Hepatocyte (in vitro differentiated cells): ENCODE measurements at places on chromosomes 16 and 17. TPM values are rescaled to one million over a fixed set of nuclear protein-coding genes. Genes with fewer than 3 reads are reported as not detected.

Gene CCL16
- not detected in 2 replicates for total RNA-seq

DNA sequence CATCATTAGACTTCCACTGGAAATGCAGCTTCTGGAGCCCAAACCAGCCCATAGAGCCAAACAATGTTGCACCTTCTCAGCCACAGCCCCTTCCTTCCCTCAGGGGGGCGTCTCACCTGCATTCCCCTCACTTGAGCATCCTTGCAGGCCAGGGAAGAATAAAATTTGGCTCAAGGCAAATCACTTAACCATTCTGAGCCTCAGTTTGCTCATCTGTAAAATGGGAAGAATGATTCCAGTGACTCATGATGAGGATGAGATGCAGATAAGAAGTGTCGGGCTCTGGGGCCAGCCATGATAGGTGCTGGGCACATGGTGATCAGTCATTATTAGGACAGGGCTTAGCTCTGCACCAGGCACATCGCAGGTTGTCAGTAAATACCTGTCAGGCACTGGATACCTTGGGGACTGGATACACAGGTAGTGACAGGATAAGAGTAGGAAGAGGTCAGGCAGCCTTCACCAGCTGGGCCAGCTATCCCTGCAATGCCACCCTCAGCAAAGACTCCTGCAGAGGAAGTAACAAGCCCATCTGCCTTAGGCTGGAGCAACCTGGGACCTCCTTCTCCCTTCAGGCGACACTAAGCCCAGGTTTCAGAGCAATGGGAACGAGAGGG lies 208.0 kb upstream of the TNRC6C start:
- DNase-seq, result no peak

- DNase-seq, result peak; percentile 19
Observed at GRCh38 chr17:7589891-7590691, at the start of gene SOX15. Gene SOX15, minus strand, starts transcription at chr17:7590094. Its CDS starts 418 bp downstream, at chr17:7589676.

DNA sequence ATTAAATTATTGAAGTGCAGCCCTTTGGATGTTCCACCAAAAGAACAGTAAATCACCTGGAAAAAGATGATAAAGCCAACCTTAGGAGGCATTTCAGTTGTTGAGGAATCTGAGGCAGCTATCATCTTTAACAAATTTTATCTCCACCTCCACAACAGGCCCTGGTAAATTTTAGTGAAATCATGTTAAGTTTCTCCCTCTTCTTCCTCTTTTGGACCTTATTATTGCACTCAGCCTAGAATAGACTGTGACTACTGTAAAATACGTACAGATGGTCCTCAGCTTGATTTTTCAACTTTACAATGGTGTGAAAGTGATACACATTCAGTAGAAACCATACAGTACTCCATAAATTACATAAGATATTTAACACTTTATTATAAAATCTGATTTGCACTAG lies 90.3 kb downstream of the USP32 start:
- no peak for DNase-seq

- DNase-seq, result no peak
Observed at GRCh38 chr17:72264682-72265405, 144.0 kb downstream of the SOX9 start.

DNA sequence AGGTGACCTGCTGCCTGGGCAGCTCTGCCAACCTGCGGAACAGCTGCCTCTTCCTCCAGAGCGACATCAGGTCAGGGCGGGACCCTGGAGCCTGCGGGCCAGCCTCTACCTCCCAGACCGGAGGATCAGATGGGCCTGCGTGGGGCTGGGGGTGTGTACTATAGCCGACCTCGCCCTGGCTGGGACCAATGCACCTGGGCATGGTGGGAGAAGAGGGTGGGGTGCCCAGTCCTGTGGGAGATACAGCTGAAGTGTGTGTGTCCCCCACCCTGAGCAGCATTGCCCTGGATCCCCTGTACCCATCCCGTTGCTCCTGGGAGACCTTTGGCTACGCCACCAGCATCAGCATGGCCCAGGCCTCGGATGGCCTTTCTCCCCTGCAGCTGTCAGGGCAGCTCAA lies 19.3 kb downstream of the CASKIN2 start:
- no peak for DNase-seq

DNA sequence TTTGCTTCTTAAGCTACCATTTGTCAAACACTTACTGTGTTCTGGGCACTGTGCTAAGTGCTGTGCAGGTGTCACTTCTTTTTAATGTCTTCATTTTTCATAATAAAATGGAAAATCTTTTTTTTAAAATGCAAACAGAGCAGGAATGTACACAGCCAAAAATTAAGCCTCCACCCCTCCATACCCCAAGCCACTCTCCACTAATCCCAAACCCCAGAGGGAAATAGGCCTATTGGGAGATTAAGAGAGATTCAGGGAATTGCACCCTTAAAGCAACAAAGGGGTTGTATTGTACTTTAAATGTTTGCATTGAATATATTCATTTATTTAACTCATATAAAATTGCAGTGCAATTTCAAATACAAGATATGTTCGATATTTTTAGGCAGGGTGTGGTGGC lies 28.6 kb upstream of the GAN start:
- no peak for DNase-seq

DNA sequence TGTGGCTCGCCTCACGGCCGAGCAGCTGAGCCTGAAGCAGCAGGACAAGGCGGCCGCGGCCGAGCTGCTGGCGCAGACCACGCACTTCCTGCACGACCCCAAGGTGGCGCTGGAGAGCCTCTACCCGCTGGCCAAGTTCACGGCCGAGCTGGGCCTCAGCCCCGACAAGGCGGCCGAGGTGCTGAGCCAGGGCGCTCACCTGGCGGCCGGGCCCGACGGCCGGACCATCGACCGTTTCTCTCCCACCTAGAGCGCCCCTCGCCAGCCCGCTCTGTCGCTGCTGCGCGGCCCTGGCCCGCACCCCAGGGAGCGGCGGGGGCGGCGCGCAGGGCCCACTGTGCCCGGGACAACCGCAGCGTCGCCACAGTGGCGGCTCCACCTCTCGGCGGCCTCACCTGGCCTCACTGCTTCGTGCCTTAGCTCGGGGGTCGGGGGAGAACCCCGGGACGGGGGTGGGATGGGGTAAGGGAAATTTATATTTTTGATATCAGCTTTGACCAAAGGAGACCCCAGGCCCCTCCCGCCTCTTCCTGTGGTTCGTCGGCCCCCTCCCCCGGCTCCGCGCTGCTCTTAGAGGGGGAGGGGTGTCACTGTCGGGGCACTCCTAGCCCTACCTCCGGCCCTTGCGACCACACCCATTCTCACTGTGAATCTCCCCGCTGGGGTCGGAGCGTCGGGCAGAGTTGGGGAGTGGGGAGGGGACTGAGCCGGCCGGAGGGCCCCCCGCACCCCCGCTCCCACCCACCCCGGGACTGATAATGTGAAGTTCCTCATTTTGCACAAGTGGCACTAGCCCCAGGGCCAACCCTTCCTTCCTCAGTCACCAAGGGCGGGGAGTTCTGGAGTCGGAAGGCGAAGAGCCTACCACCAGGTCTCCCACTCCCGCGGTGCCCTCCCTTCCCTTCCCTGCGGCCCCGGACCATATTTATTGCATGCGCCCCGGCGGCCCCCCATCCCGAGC lies 4.0 kb downstream of the HIC1 start:
- peak; percentile 63 for DNase-seq

- no peak for DNase-seq
Observed at GRCh38 chr17:13230350-13231264, 212.8 kb upstream of the ELAC2 start.

GRCh38 chr17:39092692-39093230 lies 58.7 kb downstream of the PLXDC1 start:
- DNase-seq, result no peak

DNA sequence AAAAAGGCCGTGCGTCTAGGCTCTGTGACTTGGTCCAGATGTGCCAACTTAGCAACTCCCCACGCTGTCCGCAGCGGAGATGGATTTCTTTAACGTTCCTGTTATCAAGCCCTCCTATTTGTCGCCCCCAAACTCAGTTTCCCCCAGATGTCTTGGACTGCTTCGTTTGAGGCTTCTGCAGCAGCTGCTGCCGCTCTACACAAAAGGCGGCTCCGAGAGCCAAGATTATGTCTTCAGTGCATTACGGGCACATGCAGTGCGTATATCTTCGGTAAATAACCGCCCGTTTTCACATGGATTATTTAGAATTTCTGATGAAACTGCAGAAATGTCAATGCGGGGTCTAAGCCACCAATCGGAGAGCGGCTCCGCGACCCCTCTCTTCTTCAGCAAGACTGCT lies 240.6 kb upstream of the ZFHX3 start:
- DNase-seq, result no peak

DNA sequence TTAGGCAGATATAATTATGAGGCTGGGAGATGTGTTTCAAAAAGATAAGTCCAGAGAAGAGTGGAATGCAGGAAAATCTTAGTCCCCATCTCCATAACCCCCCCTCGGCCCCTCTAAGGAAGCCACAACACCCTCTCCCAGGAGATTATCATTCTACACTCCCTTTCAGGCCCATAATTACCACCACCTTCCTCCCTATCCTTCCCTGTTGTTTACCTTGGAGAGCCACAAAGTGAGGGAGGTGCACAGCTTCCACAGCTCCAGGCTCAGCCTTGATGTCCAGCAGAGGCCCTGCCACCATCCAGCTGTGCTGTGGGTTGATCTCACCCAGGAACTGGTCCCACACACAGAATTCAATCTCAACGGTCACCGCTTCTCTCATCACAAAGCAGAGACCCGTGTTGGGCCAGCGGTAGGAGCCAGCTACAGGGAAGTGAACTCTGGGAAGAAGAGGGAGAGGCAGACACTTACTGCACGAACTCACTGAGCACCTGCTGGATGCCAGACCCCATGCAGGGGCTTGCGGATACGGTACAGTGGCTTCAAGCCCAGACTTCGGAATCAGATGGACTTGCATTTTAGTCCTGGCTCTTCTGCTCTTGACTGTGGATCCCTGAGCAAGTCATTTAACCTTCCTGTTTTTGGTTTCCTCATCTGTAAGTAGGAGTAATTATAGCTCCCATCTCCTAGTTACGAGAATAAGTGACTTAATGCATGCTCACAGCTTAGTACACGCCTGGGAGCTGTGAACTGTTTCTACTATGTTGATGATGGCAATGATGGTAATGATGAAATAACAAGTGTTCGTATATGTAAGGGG lies 44.1 kb downstream of the MIS12 start:
- no peak for DNase-seq

- DNase-seq, result no peak
Observed at GRCh38 chr16:11848842-11849241, 2.5 kb downstream of the RSL1D1 start.

DNA sequence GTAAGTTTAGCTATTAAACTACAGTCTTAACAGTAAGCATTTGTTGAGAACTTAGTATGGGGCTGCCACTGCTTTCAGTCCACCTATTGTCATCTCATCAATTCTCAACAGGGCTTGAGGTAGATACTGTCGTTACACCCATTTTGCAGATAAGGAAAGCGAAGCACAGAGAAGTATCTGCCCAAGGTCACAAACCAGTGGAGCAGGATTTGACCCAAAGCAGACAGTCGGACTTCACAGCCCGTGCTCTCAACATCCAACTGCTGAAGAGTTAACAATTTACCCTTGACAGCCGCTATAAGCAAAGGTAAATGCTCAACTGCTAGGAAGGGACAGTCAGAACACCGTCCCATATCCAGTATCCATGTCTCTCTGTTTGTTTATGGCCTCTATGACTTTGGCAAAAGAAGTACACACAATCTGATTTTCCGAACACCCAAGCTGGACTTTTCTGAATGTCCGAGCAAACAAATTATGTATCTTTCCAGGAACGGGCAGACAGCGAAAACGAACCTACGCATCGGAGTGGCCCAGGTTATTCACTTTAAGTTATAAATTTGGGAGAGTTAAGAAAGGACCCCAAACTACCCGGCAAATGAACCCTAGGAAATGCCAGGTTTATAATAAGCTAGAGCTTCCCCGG lies 1.2 kb downstream of the SIAH1 start:
- peak; percentile 47 for DNase-seq

DNA sequence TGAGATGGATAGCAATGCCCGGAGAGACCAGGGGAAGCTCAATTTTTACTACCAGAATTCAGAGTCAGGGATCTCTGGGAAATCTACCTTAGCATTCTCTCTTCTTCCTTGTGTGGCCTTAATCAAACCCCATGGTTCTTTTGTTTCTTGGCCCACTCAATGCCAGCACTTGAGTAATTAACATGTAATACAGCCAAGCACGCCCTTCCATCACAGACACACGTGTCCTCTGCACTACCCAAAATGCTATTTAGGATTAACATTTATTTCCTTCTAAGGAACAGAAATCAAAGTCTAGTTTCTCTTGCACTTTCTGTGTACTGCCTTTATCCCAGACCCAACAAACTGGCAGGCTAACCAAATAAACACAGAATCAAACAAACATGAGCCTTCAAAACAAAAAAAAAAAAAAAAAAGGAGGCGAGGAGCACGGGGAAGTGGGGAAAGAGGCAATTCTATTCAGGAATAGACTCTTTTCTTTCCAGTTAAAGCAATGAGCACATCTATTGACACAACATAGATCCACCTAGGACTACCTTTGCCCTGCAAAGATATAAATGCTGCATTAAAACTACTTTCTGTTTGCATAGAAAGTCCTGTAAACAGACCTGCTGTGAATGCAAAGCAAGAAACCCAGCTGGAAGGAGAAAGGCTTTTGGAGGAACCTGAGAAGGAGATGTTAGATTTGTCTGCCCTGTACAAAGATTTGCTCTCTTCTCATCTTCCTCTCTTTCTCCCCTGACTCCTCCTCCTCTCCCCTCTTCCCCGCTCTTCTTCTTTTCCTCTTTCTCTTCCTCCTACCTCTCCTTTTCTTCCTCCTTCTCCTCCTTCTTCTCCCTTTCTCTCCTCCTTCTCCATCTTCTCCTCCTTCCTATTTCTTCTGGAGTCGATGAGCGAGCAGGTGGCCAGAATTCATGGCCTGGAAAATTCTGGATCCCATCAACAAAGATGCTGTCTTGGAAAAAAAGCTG lies 294.4 kb downstream of the NPIPA8 start:
- peak; percentile 22 for DNase-seq

- DNase-seq, result no peak
Observed at GRCh38 chr16:49462989-49463371, 89.4 kb downstream of the C16orf78 start.

GRCh38 chr17:59004338-59005111 lies 102.2 kb downstream of the TRIM37 start:
- DNase-seq, result peak; percentile 76

DNA sequence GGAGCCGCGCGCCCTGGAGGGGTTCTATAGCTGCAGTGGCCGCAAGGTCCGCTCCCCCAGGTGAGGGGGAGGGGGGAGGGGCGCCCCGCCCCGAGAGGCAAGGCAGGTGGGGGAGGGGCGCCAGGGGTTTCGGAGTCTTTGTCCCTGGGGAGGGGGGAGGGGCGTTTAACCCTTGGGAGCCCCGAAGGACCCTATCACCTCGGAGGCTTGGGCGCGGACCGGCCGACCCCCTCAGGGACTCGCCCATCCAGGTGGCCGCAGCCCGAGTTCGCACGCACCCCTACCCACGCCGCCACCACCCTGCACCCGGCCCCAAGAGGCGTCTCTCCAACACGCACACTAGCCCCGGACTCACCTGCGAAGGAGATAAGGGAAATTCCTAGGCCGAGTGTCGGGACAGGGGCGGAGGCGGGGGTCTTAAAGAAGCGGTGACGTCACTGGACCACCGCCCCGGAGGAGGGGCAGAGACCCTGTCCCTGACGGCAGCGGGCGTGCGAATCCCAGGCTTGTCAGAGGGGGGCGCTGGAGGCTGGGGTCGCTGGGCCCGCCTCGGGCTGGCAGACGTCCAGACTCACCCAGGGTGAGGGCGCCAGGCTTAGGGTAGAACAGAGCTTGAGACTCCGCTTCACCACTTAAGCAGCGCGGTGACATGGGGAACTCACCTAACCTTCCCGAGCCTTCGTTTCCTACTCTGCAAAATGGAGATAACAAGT lies at the start of gene CLDN6:
Gene CLDN6 (minus strand): TSS at position 390 of the 713 bp plus-strand sequence. CDS start 2,162 bp downstream, outside the sequence.
- peak; percentile 94 for DNase-seq

- DNase-seq, result no peak
Observed at GRCh38 chr17:37507111-37507510, 17.4 kb downstream of the DUSP14 start.

GRCh38 chr17:14622615-14623101 lies 321.8 kb downstream of the HS3ST3B1 start:
- peak; percentile 47 for DNase-seq
